ENCODE measurements at places on chromosomes 16 and 17.

DNA sequence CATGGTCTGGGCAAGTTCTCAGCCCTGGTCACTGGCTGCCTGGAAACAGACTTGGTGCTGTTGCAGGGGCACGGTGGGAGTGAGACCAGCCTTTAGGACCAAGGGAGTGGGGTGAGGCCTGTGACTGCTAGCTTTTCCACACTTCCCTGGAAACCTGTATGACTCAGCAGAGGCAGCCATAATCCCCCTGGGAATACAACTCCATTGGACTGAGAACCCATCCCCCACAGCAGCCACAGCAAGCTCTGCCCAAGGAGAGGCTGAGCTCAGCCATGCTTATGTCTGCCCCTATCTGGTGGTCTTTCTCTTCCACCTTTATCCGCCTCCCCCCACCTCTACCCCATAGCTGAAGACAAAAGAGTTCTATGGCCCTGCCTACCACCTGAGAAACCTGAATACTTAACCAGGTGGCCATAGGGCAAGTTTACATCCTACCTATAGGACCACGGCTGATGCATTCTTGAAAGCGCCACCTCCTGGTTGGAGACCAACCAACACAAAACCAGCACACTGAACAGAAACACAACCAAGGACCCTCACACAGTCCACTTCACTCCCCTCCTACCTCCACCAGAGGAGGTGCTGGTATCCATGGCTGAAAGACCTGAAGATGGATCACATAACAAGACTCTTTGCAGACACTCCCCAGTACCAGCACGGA, 816.2 kb upstream of the SOX9 start:
- no peak for DNase-seq

DNA sequence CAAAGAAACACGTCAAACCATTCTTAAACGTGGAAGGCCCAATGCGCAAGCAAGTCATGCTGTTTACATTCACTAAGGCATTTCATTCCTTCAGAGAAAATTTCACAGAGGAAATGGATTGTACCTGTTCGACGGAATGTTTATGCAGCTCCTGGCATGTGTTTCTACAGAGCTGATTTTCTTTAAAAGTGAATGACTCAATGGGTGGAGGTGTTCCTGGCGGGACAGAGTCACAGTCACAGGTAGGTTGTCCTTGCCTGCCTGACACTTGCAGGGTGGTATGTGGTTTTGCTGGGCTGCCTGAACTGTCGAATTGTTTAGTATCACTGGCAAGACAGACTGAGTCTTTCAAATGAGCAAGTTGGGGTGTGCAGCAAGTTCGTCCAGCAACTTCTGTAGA, 11.6 kb downstream of the PALB2 start:
- DNase-seq, result no peak

DNA sequence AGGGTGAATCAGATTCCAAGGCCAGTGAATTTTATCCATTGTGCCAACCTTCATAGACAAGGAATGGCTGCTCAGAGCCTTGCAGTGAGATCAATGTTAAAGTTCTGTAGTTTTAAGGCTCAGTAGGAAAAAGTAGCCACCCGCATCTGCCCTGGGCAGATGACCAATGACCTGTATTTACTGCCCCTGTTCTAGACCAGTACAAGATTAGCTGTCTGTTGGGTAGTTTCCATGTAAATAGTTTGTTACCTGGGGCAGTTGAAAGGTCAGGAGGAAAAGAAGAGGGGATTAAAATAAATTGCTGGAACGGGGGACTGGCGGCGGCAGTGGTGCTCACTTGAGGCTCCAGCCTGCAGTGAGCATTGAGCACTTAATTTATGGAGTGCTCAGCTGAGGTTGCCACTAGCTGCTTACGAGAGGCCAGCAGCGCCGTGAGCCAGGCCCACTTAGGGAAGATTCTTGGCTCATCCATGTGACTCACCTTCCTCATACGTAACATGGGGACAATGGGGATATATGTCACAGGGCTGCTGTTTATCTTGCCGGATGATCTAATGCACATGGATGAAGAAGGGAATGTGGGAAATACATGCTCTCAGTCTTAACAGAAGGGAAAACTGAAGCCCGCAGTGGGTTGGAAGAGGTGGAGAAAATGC, 10.7 kb upstream of the NOS2 start:
- no peak for DNase-seq

- no peak for DNase-seq
These were observed 49.3 kb upstream of the CACNG4 start for GRCh38 chr17:66915204-66915611.

- DNase-seq, result no peak
These were observed 22.2 kb upstream of the RPL13 start for GRCh38 chr16:89538286-89538685.

DNA sequence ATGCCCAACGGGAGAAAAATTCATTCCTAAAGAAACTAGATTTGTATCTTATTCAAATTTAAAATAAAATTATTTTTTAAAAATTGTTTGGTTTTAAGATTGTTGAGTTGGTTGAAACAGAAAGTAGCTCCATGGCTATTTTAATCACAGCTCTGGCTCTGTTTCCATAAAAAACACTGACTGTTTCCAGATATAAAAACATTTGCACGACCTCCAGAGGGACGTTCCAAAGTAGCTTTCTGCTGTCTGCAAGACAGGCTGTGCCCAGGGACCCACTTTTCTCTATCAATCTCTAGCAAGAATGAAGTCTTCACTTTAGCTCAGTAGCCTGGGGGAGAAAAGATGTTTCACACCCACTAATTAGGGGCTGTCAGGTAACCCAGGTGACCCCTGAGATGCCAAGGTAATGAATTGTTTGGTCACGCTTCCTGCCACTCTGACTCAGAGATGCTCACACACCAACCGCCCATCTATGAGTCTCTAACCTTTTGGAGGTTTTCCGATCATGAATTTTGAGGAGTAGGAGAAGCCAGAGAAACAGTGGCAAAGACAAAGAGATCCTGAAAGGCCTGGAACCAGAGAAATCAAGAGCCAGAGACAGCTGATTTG, 220.1 kb upstream of the SOX9 start:
- no peak for DNase-seq

GRCh38 chr17:6706499-6706898, 6.7 kb downstream of the SLC13A5 start:
- DNase-seq, result no peak

DNA sequence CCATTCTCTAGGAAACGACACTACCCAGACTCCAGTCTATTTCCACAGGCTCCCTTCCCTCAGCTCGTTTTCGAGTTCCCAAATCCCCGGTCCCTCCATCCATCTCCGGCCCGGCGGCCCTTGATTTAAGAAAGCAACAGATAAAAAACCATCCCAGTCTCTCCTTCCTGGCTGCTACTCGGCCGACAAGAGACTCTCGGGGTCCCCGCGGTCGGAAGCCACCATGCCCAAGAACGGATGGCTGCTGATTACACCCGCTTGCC, 182 bp downstream of the RPL26 start:
- DNase-seq, result no peak

GRCh38 chr16:57711346-57711745, 16.7 kb downstream of the DRC7 start:
- DNase-seq, result no peak

- DNase-seq, result no peak
These were observed 331.8 kb downstream of the TMEM114 start for GRCh38 chr16:8258523-8258922.

DNA sequence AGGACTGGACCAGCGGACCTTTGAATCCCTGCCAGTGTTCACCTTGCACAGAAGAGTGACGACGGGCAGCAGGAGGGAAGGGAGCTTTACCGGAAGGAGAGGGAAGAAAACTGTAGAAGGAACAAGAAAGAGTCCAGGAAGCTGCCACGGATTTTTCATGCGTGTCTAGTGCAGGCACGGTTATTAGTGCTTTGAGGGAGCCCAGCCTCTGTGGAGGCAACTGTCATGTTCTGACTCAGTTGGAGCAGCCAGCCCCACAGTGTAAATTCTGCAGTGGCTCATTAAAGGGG, 6.5 kb upstream of the HOXB13 start:
- DNase-seq, result no peak

DNA sequence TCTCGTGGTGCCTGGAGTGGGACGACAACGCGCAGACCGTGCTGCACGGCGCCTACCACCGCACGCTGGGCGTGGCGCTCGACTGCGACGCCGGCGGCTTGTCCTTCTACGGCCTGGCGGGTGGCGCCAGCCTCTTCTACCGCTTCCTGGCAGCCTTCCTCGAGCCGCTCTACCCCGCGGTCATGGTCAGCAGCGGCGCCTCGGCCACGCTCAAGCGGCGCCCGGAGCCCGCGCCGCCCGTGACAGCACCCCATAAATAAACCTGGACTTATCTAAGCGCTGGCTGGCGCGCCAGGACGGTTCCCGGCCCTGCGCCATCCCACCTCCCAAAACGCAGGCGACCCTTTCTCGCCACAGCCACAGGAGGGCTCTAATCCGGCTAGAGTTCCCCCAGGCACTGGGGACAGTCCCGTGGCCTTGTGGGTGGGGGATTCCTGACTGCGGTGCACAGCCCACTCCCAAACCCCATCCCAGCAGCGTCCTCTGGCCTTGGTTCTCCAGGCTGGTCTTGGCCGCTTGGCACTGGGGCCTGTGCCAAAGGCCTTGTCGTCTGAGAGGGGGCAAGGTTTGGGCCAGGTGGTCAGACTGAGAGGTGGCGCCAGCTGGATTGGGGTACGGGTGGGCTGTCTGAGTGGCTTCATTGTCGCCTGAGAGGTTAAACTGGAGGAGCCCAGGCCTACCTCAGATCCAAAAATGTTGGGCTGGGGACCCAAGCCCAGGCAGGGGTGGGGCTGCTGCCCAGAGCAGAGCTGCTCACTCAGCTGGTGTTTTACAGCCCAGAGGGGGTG, 10.1 kb upstream of the SLC16A5 start:
- peak; percentile 75 for DNase-seq

DNA sequence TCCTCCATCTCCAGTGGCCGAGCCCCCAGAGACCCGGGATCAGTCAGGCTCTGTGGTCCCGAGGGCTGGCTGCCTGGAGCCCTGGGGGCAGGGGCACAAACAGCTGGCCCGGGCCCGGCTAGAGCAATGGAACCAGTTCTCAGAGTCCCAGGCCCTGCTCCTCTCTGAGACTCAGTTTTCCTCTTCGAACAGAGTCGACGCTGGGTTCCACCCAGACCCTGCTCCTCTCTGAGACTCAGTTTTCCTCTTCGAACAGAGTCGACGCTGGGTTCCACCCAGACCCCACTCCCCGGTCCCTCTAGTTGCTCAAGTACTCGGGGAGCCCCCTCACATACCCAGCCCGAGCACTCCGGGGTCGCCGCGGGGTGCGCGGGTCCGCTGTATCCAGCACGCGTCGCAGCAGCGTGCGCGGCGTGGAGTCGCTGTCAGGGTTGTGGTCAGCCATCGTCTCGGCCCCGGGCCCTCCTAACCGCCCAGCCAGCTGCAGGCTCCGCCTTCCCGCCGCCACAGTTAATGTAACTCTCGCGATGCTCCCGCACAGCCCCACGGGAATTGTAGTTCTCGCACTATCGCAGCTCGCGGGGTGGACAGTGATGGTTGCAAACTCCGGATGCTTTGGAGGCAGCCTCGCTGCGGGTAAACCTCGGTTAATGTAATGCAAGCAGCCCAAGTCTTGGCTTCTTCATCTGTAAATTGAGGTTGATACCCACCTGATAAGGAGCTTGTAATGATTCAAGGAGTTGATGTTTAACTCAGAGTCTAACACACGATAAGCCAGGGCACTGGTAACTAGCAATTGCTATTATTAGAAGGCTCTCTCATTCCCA, 8.5 kb upstream of the THAP11 start:
- peak; percentile 98 for DNase-seq

- no peak for DNase-seq
These were observed 20.7 kb upstream of the MED13 start for GRCh38 chr17:62085511-62086408.

DNA sequence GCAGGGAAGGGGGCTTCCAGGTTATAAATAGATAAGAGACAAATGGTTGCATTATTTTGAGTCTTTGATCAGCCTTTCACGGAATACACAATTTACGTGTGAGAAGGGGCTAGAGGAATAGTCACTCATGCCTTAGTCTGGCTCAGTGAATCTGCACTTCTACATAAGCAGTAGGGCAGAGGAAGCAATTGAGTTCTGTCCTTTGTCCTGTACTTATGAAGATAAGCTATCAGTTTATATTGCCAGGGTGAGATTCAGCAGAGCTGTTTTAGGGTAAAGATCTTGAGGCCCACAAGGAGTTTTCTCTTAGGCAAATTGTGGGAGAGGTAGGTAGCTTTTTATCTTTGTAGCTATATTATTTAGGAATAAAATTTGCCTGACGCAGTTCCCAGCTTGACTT, 33.3 kb downstream of the TOM1L1 start:
- DNase-seq, result no peak
